ENCODE measurements at places on chromosomes 16 and 17.

DNA sequence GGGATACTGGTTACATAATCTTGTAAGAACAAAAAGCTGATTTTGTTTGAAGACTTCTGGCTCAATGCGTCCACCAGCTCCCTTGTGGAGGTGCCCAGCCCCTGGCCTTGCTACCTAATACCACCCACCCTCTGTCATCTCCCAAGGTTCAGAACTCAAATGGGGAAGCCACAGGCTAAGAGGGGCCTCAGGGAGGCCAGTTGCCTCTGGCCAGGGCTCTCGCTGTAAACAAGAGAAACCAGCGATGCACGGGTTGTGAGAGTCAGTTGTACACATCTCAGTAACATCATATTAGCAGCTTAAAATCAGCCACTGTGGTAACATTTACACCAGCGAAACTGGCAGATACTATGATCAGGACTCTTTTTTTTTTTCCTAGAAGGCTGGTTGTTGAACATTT is 6.0 kb downstream of the TEKT5 start:
- no peak for DNase-seq

DNA sequence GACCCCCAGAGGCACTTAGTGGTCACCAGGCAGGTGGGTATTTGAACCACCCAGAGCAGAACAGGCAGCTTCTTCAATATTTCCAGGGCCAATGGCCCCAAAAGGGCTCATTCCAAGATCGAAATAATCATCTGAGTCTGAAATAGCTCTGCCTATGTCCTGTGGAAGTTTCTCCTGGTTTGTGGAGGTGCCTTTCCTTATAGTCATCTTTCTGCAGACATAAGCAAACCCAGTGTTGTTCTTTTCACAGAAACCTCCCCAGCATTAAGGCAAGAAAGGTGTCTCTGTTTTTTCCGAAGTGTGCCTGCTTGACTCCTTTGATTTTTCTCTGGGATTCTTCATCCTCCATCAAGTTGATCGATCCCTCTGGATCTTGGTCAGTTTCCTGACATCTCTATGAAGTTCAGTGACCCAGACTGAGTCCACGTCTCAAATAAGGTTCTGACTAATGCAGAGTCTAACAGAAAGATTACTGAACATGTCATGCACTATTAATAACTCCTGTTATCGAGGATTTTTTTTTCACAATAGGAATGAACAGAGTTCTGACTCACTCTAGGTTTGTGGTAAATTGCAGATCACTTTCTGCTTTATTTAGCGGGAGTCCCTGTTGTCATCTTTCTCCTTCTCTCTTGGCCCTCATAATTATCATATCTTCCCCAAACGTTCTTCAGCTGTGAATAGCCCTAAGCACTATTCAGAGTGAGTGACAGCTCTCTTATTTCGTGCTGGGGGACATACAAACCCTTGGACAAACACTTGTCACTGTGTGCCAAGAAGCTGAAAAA is 1.5 kb downstream of the LRRC3C start:
- peak; percentile 66 for DNase-seq

DNA sequence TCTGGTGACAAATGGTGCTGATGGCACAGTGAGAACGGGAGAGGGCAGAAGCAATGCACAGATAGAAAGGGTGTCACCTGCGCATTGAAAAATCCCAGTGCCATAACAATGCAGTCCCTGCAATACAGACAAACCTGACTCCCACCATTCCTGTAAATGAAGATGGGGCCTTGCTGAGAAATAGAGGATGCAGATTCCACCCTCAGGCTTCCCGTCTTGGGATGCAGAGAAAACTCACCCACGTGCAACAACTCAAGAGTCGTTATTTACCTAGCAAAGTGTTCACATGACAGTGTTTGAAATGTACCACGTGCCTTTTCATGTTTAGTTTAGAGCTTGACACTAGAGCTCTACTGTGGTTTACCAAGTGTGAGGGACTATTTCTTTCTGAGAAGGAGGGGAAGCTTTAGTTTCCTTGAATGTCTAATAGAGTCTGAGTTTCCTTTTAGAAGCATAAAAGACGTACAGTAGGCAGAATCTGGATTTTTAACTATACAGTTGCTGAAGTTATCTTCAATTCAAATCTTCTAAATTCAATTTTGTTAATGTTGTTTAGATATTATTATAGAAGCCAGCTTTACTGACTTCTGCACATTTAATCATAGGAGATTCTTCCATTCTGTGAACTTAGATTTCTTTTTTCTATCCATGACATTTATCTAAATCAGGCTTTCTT is 35.6 kb downstream of the WWOX start:
- no peak for DNase-seq

- DNase-seq, result no peak
Measured at GRCh38 chr17:13403982-13404946, 197.5 kb downstream of the HS3ST3A1 start.

GRCh38 chr16:48353565-48354163 is 31.5 kb downstream of the SIAH1 start:
- DNase-seq, result peak; percentile 74

DNA sequence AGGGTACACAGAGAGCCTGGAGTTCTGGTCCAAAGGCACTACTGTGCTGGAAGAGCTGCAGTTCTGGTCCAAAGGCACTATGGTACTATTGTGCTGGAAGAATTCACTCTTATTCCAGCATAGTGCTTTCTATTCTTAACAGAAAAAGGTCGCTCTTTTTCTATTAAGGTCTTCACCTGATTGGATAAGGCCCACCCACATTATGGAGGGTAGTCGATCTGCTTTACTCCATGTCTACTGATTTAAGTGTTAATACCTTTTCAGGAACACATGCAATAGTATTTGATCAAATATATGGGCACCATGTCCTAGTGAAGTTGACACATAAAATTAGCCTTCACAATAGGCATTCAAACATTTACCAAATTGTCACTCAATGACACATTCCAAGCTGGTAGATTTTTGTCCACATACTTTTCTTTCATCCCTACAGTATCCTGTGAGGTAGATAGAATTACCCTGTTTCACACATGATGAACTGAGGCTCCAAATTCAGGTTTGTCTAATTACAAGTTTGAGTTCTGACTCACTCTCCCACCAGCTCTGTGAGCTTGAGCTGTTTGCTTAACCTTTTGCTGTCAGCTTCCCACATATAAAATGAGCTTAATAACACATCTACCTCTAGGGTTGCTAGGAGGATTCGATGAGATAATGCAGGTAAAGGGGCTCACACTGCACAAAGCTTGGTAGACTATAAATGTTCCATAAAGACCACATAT is 129.9 kb downstream of the AIPL1 start:
- no peak for DNase-seq

DNA sequence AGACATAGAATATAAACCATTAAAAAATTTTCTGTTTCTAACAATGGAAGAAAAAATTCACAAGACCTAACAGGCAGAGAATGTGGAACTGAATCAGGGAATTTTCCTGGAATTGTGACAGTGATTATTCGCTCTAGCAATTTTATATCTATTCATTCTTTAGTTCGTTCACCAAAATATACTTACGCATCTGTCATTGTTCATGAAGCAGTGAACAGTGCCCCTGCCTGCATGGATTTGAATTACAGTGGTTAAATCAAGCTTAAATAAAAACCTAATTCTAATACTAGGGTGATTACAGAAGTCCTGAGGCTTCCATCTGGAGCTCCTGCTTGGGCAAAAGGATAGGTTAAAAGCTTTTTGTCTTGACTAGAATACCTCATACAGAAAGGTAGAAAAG is 48.6 kb downstream of the ABCA8 start:
- DNase-seq, result peak; percentile 28

DNA sequence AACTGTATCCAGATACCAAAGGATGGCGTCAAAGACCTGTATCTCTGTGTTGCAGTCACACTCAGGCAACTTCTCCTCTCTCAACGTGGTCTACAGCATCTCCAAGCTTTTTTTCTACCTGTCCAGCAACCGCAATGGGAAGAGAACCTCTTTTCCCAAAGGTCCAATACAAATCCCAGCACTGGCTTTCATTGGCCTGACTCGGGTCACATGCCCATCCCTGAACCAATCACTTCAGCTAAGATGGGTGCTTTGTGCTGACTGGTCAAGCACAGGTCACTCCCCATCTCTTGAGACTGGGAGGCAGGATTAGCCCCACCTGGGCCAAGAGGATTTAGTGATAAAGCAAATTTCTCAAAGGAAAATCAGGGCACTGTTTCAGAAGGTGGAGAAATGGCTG is 71.2 kb upstream of the C16orf82 start:
- DNase-seq, result no peak

- DNase-seq, result no peak
Measured at GRCh38 chr17:61157246-61157886, 242.3 kb upstream of the TBX2 start.

- peak; percentile 15 for DNase-seq
Measured at GRCh38 chr16:86298758-86299134, 211.6 kb upstream of the FOXF1 start.

DNA sequence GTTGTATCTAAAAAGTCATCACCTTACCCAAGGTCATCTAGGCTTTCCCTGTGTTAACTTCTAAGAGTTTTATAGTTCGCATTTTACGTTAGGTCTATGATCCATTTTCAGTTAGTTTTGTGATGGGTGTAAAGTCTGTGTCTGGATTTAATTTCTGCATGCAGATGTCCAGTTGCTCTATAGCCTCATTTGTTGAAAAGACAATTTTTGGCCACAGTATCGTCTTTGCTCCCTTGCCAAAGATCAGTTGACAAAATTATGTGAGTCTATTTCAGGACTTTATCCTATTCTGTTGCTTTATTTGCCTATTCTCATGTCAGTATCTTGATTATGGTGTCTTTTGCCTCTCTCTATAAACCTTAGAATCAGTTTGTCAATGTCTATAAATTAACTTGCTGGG is 85.1 kb downstream of the METRNL start:
- no peak for DNase-seq

- DNase-seq, result no peak
Measured at GRCh38 chr17:45869676-45870341, 24.5 kb upstream of the MAPT start.

- DNase-seq, result peak; percentile 76
Measured at GRCh38 chr16:56013962-56014552, 138.9 kb upstream of the CES5A start.

- DNase-seq, result no peak
Measured at GRCh38 chr16:9102943-9103342, 11.5 kb downstream of the HAPSTR1 start.

GRCh38 chr16:6374821-6375220 is 957.8 kb upstream of the RBFOX1 start:
- DNase-seq, result no peak

All from MCF 10A (cell line).